Peyer's patch (tissue), 4 donors: ENCODE measurements at places on chromosomes 12 and 14.

GRCh38 chr12:76242813-76243550 lies 105.2 kb downstream of the BBS10 start:
- no peaks in the 10 kb centered on the region for H3K27me3 ChIP-seq
- H3K4me3 ChIP-seq, result no peak overlapping the region
- no peak overlapping the region for H3K27ac ChIP-seq

DNA sequence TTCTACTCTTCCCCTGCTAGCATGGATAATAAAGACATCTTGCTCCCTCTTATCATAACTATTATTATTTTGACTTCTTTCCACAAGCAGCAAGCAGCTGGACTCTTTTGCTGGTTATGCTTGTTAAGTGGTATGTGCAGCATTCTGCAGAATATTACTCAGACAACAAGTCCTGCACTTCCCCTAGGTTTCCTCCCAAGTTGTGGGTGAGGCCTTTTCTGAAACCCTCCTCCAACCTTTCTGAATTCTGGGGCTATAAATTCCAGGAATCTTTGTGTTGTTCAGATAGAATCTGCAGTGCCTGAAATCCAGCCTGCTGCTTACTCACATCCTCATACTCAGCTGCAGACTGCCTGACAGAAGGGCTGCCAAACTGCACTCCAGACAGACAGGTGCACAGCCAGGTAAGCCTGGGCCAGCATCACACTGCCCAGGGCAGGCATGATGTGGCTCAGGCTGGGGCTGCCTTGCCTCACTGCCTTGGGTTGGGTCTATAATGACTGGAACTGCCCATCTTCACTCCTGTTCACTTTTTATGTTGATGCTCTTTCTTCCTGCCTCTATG lies 6.2 kb upstream of the DHRS2 start:
- H3K27me3 ChIP-seq, result no peaks in the 10 kb centered on the region
- no peak overlapping the region for H3K27ac ChIP-seq
- no peaks in the 10 kb centered on the region for H3K36me3 ChIP-seq
- no peaks in the 10 kb centered on the region for H3K4me1 ChIP-seq
- no peak overlapping the region for H3K4me3 ChIP-seq

DNA sequence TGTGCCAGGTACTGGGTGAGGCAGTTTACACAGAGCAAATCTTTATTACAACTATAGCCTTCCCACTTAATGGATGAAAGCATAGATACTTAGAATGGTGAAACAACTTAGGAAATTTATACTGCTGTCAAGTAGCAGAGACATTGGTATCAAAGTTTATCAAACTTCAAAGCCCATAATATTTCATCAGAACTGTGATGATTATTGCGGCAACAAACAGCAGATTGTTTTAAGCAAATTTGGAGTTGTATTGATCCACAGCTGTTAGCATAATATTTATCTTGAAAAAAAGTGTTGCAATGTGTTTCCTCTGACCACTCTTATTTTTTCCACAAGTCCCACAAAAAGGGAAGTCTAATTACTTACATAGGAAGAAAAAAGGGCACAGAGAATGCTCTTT lies 2.0 kb upstream of the SLCO1B3 start:
- H3K27me3 ChIP-seq, result no peaks in the 10 kb centered on the region
- H3K4me1 ChIP-seq, result no peaks in the 10 kb centered on the region
- no peak overlapping the region for H3K4me3 ChIP-seq
- no peaks in the 10 kb centered on the region for H3K36me3 ChIP-seq
- no peak for DNase-seq
- H3K27ac ChIP-seq, result no peak overlapping the region

DNA sequence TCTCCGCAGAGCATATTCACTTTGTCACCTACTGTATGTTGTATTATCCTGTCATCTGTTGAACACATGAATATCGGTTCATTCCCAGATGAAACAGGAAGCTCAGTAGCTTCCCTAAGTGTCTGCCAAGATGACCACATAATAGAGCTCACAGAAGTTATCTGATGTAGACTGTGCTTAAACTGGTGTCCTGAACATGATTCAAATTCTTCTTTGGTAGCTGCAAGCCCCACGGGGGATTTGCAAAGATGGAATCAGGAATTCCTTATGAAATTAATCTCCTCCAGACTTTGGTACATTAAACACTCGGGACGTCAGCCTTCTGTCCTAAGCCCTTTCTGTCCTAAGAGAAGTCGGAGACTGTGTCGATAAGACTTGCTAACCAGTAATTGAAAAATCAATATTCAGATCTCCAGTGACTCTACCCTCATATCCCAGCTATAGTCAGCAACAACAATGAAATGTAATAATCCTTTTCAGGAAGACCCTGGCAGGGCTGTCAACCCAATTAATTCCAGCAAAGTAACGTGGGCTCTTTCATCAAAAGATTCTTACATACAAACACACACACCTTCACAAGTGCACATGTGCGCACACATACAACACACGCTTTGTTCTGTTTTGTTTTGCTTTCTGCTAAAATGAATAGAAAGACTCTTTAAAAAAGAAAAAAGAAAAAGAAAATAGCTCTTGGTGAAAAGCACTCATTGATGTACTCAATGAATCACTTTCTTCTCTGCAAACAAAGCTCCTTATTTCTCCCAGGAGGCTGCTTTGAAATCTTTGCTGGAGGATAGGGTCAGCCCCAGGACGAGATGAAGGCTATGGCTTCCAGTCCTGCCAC lies 127.2 kb downstream of the RIMBP2 start:
- no peaks in the 10 kb centered on the region for H3K27me3 ChIP-seq
- H3K4me3 ChIP-seq, result no peak overlapping the region
- no peaks in the 10 kb centered on the region for H3K36me3 ChIP-seq
- no peaks in the 10 kb centered on the region for H3K4me1 ChIP-seq

DNA sequence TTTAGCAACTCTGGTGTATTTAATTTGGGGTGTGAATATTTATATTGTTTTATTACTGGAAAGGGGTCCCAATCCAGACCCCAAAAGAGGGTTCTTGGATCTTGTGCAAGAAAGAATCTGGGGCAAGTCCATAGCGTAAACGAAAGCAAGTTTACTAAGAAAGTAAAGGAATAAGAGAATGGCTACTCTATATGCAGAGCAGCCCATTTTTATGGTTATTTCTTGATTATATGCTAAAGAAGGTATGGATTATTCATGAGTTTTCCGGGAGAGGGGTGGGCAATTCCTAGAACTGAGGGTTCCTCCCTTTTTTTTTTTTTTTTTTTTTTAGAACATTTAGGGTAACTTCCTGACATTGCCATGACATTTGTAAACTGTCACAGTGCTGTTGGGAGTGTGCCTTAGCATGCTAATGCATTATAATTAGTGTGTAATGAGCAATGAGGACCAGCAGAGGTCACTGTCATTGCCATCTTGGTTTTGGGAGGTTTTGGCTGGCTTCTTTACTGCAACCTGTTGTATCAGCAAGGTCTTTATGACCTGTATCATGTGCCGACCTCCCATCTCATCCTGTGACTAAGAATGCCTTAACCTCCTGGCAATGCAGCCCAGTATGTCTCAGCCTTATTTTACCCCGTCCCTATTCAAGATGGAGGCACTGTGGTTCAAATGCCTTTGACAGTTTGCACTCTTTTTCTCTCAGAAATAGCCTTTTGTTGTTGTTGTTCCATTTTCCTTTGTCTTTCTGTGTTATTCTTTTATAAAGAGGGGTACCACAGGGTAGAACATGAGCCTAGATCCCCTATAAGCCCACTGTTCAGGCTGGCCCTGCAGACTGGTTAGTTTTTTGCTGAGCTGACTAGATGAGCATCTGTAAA lies 75.5 kb upstream of the DCD start:
- H3K27ac ChIP-seq, result no peak overlapping the region
- no peak overlapping the region for H3K4me3 ChIP-seq
- no peaks in the 10 kb centered on the region for H3K36me3 ChIP-seq
- DNase-seq, result no peak

GRCh38 chr12:24860546-24860945 lies 88.4 kb downstream of the BCAT1 start:
- no peak overlapping the region for H3K27ac ChIP-seq
- H3K4me1 ChIP-seq, result no peaks in the 10 kb centered on the region
- no peak for DNase-seq
- H3K27me3 ChIP-seq, result no peaks in the 10 kb centered on the region

GRCh38 chr12:94812345-94812744 lies 162.0 kb upstream of the TMCC3 start:
- H3K4me3 ChIP-seq, result no peak overlapping the region
- no peaks in the 10 kb centered on the region for H3K36me3 ChIP-seq
- no peak overlapping the region for H3K27ac ChIP-seq
- no peaks in the 10 kb centered on the region for H3K27me3 ChIP-seq
- no peak for DNase-seq

GRCh38 chr12:45644541-45644940 lies 85.0 kb upstream of the ARID2 start:
- no peak overlapping the region for H3K27ac ChIP-seq
- H3K36me3 ChIP-seq, result no peaks in the 10 kb centered on the region
- H3K27me3 ChIP-seq, result no peaks in the 10 kb centered on the region
- no peak for DNase-seq

- H3K36me3 ChIP-seq, result no peaks in the 10 kb centered on the region
- no peaks in the 10 kb centered on the region for H3K27me3 ChIP-seq
- H3K4me3 ChIP-seq, result no peak overlapping the region
- DNase-seq, result no peak
- H3K4me1 ChIP-seq, result no peaks in the 10 kb centered on the region
Measured at GRCh38 chr14:51967521-51967920, 21.8 kb upstream of the RTRAF start.

GRCh38 chr12:89180496-89180895 lies 171.8 kb downstream of the DUSP6 start:
- no peak for DNase-seq
- H3K36me3 ChIP-seq, result no peaks in the 10 kb centered on the region
- H3K27ac ChIP-seq, result no peak overlapping the region
- no peaks in the 10 kb centered on the region for H3K27me3 ChIP-seq
